ENCODE measurements at places on chromosomes 1 and 21. TPM values are rescaled to one million over a fixed set of nuclear protein-coding genes. Genes with fewer than 3 reads are reported as not detected.

Gene TLR5
- total RNA-seq = 1.6 TPM

Gene EVA1C
- total RNA-seq = 15.4 TPM

Gene HAO2
- total RNA-seq = not detected

Gene GPR3
- 2.3 TPM for total RNA-seq

Gene LCE1A
- total RNA-seq = not detected

Gene DENND2C
- total RNA-seq = 3.7 TPM

Gene GPR157
- total RNA-seq = 23.0 TPM

Gene NHLH1
- total RNA-seq = not detected

Gene CA14
- 0.51 TPM for total RNA-seq

- no peak for DNase-seq
These were observed 40.3 kb downstream of the ZZZ3 start for GRCh38 chr1:77642196-77642595.

DNA sequence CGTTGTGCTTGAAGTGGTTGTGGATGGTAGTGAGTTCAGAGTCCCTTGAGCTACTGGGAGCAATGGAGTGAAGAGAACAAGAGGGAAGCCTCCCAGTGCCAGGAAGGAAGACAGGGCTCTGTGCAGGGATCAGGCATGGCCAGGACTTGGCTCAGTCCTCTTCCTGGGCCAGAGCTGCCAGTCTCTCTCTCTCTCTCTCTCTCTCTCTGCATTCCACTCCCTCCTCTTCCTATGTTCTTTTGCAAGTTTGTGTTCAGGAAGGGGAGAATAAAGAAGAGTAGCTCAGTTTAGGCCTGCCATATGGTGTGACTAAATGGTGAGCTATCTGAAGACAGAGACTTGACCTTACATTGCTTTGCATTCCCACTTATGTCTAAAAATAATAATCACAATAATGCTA is 20.5 kb upstream of the RPTN start:
- no peak for DNase-seq

- no peak for DNase-seq
These were observed 134.9 kb upstream of the MAP1LC3C start for GRCh38 chr1:242133796-242134195.

GRCh38 chr1:90710579-90711536 is 6.2 kb downstream of the BARHL2 start:
- no peak for DNase-seq

GRCh38 chr1:29290414-29290985 is 54.2 kb downstream of the PTPRU start:
- peak; percentile 54 for DNase-seq

- DNase-seq = no peak
These were observed 146.6 kb downstream of the SPATA46 start for GRCh38 chr1:162230096-162230495.

DNA sequence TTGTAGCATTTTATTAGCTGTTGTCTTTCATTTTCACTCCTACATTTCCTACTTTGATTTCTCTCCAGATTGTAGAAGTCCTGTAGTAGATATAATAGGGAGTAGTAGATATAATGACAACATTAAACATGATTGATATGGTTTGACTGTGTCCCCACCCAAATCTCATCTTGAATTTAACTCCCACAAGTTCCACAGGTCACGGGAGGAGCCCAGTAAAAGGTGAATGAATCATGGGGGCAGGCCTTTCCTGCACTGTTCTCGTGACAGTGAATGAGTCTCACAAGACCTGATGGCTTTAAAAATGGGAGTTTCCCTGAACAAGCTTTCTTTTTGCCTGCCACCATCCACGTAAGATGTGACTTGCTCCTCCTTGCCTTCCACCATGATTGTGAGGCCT is 7.5 kb upstream of the PRDX6 start:
- no peak for DNase-seq

GRCh38 chr1:53938136-53938830 is 7.2 kb downstream of the IFT25 start:
- DNase-seq = no peak
